ENCODE measurements at places on chromosomes 16 and 17. TPM values are rescaled to one million over a fixed set of nuclear protein-coding genes. Genes with fewer than 3 reads are reported as not detected.

DNA sequence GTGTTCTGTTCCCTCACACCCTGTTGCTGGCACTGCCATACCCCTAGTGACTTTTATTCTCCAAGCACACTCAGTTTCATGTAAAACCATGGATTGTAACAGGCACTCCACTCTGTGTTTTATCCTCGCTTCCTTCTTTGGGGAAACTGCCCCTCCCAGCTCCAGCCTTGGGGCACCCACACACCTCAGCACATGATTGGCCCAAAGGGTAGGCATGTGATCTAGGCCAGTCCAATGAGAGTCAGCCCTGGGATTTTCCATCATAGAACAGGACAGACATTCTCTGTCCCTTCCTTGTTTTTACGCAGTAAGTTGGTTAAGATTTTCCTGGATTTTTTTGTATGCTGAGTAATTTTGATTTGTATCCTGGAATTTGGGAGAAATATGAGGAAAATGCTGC lies 115.4 kb downstream of the C16orf95 start:
- DNase-seq: no peak

GRCh38 chr17:42107597-42108576 lies 4.6 kb downstream of the DHX58 start:
- peak; percentile 96 for DNase-seq

The SLX4 gene
- 8.8 TPM for total RNA-seq

The ABCC12 gene
- total RNA-seq: not detected

The CBX2 gene
- total RNA-seq: 1.9 TPM

The GJD3 gene
- 7.3 TPM for total RNA-seq

The SLFN11 gene
- 65.1 TPM for total RNA-seq

Measured in spleen (tissue), 13 donors.